ENCODE measurements at places on chromosomes 7 and 10. TPM values are rescaled to one million over a fixed set of nuclear protein-coding genes. Genes with fewer than 3 reads are reported as not detected.

GRCh38 chr7:123624527-123625183 is 23.0 kb downstream of the ASB15 start:
- no peaks in the 10 kb centered on the region for H3K27me3 ChIP-seq
- H3K4me1 ChIP-seq, result no peaks in the 10 kb centered on the region
- no peak for DNase-seq
- H3K36me3 ChIP-seq, result no peaks in the 10 kb centered on the region
- H3K27ac ChIP-seq, result no peak overlapping the region

- no peak overlapping the region for H3K4me3 ChIP-seq
- H3K4me1 ChIP-seq, result no peaks in the 10 kb centered on the region
Observed at GRCh38 chr7:135232087-135232486, 1.6 kb upstream of the STRA8 start.

- no peak overlapping the region for H3K27ac ChIP-seq
- no peak overlapping the region for H3K4me3 ChIP-seq
- H3K4me1 ChIP-seq, result peaks cover 2% of the 10 kb centered on the region
- no peaks in the 10 kb centered on the region for H3K36me3 ChIP-seq
- no peaks in the 10 kb centered on the region for H3K27me3 ChIP-seq
Observed at GRCh38 chr7:32140210-32140939, 70.2 kb upstream of the PDE1C start.

DNA sequence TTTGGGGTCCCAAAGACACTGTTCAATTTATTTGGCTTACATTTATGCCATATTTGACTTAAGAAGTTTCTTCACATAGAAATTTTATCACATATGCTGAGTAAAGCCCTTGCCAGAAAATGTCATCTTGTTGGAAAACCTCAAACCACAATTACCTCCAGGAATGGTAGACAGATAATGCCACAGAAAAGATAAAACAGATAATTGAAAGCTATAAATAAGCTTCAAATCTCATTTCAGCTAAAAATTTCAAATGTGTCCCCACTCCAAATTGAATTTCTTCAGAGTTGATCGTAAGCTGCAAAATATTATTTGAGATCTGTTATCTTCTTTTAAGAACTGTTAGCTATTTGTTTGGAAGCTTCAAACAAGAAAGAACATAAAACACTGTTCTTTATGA is 176.4 kb upstream of the PTN start:
- H3K36me3 ChIP-seq, result no peaks in the 10 kb centered on the region
- H3K4me1 ChIP-seq, result peaks cover 18% of the 10 kb centered on the region
- H3K27me3 ChIP-seq, result no peaks in the 10 kb centered on the region
- no peak overlapping the region for H3K27ac ChIP-seq

GRCh38 chr7:151686016-151686766 is 166.5 kb upstream of the RHEB start:
- H3K27ac ChIP-seq, result no peak overlapping the region
- no peaks in the 10 kb centered on the region for H3K27me3 ChIP-seq
- H3K36me3 ChIP-seq, result no peaks in the 10 kb centered on the region
- no peaks in the 10 kb centered on the region for H3K4me1 ChIP-seq
- H3K4me3 ChIP-seq, result no peak overlapping the region

DNA sequence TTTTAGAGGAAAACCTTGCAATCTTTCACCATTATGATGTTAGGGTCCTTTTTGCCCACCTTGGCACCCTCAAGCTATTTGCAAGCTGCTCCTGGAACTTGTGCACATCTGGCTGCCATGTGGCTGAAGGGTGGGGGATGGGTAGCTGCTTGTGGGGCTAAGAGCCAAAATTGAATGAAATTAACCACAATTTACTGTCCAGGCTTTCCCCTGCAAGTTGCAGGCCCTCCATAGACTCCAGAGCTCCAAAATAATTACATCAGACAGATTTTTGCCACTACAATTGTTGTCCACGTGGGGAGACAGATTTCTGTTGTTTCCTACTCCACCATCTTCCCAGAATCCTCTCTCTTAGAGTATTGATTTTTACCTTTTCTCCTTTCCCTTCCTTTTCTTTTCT is 19.1 kb downstream of the PI4K2A start:
- H3K4me1 ChIP-seq, result no peaks in the 10 kb centered on the region
- no peak overlapping the region for H3K4me3 ChIP-seq
- H3K27ac ChIP-seq, result no peak overlapping the region
- H3K36me3 ChIP-seq, result peaks cover 19% of the 10 kb centered on the region
- DNase-seq, result no peak

DNA sequence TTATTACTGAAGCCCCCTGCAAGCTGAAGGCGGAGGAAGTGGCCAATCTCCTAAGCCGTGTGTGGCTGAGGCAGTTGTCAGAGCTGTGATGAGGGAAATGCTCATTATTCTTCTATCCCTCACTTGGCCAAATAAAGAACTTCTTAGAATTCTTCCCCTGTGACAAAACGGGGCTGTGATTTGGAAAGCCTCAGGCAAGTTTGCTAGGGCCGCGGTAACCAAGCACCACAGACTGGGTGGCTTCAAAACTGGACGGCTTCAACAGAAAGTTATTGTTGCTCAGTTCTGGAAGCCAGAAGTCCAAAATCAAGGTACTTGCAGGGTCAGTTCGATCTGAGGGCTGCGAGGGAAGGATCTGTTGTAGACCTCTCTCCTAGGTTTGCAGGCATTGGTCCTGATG is 72.3 kb upstream of the STEAP1B start:
- H3K4me3 ChIP-seq, result no peak overlapping the region
- no peak overlapping the region for H3K27ac ChIP-seq
- no peak for DNase-seq

DNA sequence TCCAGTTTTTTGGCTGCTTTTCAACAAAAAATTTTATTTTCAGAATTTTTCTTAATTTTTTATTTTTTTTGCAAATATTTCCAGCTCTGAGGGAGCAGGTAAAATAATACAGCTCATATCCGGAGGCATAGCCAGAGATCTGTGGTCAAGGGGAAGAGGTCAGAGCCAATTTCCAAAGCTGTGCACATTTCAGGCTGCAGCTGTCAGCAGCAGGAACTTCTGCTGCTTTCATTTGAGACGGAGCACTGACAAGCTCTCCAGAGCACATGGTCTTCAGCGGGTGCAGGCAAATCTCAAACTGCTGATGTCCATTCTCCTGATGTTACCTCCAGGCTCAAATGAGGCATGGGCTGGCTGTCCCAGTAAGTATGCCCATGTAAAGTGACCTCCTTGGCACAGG is 31.1 kb downstream of the SLC26A4 start:
- no peaks in the 10 kb centered on the region for H3K4me1 ChIP-seq
- H3K4me3 ChIP-seq, result no peak overlapping the region
- H3K27me3 ChIP-seq, result no peaks in the 10 kb centered on the region
- peak; percentile 26 for DNase-seq
- no peaks in the 10 kb centered on the region for H3K36me3 ChIP-seq

- H3K4me3 ChIP-seq, result no peak overlapping the region
- peaks cover 26% of the 10 kb centered on the region for H3K4me1 ChIP-seq
- DNase-seq, result peak; percentile 57
- no peaks in the 10 kb centered on the region for H3K36me3 ChIP-seq
- peak overlapping the region; percentile 12 for H3K27ac ChIP-seq
Observed at GRCh38 chr7:74032191-74032490, 4.2 kb downstream of the ELN start.

DNA sequence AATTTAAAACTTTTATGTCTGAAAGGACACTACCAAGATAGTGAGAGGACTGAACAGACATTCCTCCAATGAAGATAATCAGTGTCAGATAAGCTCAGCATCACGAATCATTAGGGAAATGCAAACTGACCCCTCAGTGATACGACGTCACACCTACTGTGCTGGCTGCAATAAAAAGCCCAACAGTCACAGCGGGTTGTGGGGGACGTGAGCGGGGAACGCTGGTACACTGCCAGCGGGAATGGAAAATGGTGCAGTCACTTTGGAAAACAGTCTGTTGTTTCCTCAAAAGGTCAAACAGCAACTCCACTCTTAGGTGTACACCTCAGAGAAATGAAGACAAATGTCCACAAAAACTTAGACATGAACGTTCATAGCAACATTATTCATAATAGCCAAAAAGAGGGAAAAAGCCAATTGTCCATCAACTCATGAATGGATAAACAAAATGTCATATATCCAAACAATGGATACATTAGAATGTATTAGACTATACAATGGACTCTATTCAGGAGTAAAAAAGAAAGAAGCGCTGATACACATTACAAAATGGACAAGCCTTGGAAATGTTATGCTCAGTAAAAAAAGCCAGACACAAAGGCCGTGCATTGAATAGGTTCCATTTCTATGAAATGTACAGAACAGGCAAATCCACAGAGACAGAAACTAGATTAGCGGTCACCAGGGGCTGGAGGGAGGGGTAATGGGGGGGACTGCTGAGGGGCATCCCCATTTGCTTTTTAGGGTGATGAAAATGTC is 2.4 kb upstream of the ECHS1 start:
- H3K4me3 ChIP-seq, result no peak overlapping the region
- peak; percentile 7 for DNase-seq
- peaks cover 6% of the 10 kb centered on the region for H3K36me3 ChIP-seq
- no peak overlapping the region for H3K27ac ChIP-seq
- H3K4me1 ChIP-seq, result no peaks in the 10 kb centered on the region

DNA sequence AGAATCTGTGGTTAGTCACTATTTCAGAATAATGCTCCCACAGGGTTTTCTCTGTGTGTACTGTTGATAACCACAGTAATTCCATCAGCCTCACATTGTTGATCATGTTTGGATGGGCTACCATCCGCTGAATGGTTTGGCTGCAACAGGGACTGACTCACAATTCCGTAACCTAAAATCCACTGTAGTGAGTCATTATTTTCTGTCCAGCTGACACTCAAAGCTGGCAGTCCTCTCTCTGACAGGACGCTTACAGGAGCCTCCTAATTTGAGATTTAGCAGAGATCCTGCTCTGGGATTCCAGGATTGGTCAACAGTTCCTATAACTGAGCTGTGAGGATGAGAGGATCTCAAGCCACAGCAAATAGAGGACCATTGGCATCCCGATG is 32.7 kb downstream of the VWA2 start:
- no peak overlapping the region for H3K4me3 ChIP-seq
- H3K27ac ChIP-seq, result peak overlapping the region; percentile 55
- no peaks in the 10 kb centered on the region for H3K27me3 ChIP-seq
- no peaks in the 10 kb centered on the region for H3K4me1 ChIP-seq
- no peak for DNase-seq

DNA sequence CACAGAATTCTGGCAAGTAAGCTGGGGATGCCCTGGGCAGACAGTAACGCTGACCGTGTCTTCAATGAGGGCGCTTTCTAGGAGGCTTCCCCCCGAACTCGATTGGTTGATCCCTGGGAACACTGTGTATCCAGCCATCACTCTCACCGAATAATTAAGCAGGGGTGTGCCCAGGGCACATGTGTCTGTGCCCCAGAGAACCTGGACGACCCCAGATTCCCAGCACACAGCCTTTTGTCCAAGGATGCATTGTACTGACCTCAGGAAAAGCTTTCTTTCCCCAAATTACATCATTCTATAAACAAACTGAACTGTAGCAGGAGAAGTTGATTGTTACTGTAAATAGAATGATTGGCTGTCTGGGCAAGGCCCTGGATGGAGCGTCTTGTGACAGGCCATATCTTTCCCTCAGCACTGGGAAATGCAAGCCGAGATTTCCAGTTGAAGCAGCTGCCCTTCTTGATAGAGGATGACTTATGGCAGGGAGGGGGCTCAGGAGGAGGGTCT is 6.6 kb upstream of the DEPP1 start:
- H3K36me3 ChIP-seq, result no peaks in the 10 kb centered on the region
- no peak for DNase-seq
- H3K4me1 ChIP-seq, result peaks cover 4% of the 10 kb centered on the region
- H3K27ac ChIP-seq, result peak overlapping the region; percentile 39
- H3K27me3 ChIP-seq, result no peaks in the 10 kb centered on the region

DNA sequence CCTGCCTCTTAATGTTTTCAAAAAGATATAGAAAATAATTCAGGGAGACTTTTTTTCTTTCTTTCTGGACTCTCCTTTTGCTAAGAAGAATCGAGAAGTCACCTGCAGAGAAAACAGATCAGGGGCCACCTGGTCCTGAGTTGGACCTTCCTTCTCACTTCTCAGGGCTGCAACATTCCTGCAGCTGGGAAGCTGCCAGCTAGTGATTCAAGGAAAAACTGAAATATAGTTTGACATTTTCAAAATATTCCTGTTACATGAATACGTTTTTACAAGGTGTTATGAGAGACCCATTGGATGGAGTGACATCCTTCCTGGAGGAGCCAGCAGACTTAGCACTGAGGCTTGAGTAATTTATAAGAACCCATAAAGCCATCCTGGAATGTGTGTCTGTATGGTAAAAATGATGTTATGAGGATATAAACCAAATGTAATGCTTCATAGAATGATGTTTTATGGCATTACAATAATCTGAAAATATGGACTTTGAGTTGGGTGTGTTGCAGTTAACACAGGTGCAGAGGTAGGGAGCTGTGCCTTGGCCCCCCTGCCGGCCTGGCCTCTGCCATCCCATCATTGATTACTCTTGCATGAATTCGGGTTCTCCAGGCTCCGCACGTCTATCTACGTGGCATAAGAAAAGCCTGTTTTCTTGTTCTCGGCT is 149.7 kb downstream of the PAXIP1 start:
- no peaks in the 10 kb centered on the region for H3K4me1 ChIP-seq
- DNase-seq, result no peak
- no peak overlapping the region for H3K4me3 ChIP-seq
- no peaks in the 10 kb centered on the region for H3K36me3 ChIP-seq
- no peaks in the 10 kb centered on the region for H3K27me3 ChIP-seq

- peaks cover 35% of the 10 kb centered on the region for H3K4me1 ChIP-seq
- DNase-seq, result no peak
- no peaks in the 10 kb centered on the region for H3K27me3 ChIP-seq
- no peaks in the 10 kb centered on the region for H3K36me3 ChIP-seq
- no peak overlapping the region for H3K4me3 ChIP-seq
- H3K27ac ChIP-seq, result no peak overlapping the region
Observed at GRCh38 chr10:69466158-69466490, 14.9 kb downstream of the TSPAN15 start.

DNA sequence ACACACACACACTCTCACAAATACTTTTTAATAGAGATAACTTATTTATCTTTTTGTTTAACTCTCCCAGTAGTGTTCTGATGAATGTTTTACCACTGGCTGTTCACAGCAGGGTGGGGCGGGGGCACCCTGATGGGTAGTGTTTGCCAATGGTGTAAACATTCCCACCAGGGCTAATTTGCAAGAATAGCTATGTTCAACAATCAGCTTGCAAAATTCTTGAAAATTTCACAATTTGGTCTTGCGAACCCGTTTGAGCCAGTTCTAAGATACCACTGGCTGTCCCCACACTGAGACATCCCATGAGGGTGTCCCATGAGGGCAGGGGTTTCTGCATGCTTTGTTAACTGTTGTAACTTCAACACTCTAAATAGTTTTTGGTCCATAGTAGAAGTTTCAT is 348.5 kb downstream of the CXCL12 start:
- H3K4me3 ChIP-seq, result no peak overlapping the region
- H3K27ac ChIP-seq, result no peak overlapping the region
- H3K27me3 ChIP-seq, result no peaks in the 10 kb centered on the region
- no peaks in the 10 kb centered on the region for H3K4me1 ChIP-seq
- no peaks in the 10 kb centered on the region for H3K36me3 ChIP-seq
- DNase-seq, result no peak

WDR37 gene
- 16.4 TPM for total RNA-seq

OR9A2 gene
- not detected for total RNA-seq

MMP21 gene
- 0.46 TPM for total RNA-seq

EN2 gene
- total RNA-seq, result not detected

CYP26C1 gene
- 0.77 TPM for total RNA-seq

UCN3 gene
- total RNA-seq, result 0.28 TPM

EMX2 gene
- not detected for total RNA-seq

CC2D2B gene
- total RNA-seq, result 5.0 TPM

KCNH2 gene
- 1.7 TPM for total RNA-seq

TUBB8 gene
- total RNA-seq, result 0.15 TPM

INA gene
- total RNA-seq, result 0.31 TPM

HOXA9 gene
- 0.11 TPM for total RNA-seq

Data from lung (tissue), 17 donors.